ENCODE measurements at places on chromosomes 16 and 17.

GRCh38 chr17:59372138-59372751 is 40.8 kb downstream of the YPEL2 start:
- DNase-seq: no peak

DNA sequence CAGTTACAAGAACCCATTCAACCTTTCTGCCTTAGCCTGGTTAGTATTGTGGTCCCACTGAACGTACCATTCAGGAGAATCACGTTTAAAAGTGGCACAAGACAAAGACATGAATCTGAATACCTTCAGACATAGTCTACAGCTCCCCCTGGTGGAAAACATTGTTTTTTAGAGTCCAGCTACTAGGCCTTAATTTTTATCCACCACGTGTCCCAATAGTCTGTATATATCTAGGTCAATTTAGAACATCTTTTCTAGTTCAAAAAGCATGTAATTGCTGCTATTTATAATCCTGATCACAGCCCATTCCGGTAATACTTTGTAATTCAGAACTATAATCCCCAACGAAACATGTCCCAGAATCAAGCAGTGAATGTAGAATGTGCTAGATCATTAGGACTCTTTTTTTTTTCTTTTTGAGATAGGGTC is 13.7 kb upstream of the GUCY2D start:
- DNase-seq: peak; percentile 61

DNA sequence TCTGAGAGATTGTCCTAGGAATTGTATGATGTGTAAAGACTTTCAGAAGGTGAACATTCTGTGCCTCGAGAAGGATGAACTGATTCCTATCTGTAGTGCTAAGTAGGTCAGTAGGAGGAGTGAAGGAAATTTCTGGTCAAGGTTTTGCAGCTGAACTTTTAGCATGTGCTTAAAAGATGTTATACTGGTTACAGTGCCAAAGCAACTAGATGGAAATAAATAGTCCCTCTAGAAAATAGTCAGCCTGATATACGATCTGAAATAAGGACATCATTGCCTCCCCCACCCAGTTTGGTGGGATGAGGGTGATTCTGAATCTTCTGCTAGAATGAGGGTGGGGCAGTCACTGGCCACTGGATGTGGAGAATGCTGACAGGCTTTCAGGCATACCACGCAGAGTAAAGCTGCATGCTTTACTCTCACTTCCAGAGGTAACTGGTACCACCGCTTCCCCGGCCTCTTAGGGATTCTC is 57.2 kb upstream of the VPS4A start:
- no peak for DNase-seq

- DNase-seq: no peak
Observed at GRCh38 chr17:68526548-68526947, 14.3 kb downstream of the PRKAR1A start.

- DNase-seq: no peak
Observed at GRCh38 chr17:82913304-82914043, 73.7 kb upstream of the ZNF750 start.

DNA sequence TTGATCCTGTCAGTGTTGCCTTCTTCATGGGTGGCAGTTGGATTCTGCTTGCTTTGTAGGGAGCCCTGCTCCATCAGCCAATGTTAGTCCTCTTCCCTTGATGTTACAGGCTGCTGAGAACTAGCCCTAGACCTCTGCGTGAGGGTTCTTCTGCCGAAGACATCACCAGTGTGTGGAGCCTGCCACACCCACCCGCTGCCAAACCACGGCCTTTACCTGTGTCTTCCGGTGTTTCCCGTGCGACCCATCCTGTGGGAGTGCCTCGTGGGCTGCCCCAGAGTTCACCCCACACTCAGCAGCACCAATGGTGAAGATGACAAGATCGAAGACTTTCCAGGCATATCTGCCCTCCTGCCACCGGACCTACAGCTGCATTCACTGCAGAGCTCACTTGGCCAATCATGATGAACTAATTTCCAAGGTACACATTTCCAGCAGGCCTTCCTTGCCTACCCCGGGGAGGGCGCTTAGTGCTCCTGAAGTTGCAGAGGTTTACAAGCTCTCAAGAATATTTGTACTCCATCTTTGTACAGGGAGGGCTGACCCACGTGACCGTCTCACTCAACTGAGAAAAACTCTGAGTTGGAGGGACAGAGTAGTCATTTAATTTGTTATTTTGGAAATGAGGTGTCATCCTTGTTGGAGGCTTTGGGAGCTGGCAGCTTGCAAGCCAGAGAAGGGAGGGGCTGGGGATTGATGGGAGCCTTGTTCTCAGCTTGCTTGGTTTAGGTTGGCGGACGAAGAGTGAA is 21.8 kb downstream of the YPEL2 start:
- no peak for DNase-seq

GRCh38 chr17:71402661-71403141 is 718.1 kb upstream of the SOX9 start:
- no peak for DNase-seq

GRCh38 chr17:8060274-8060673 is 21.4 kb downstream of the ALOX15B start:
- DNase-seq: peak; percentile 67

DNA sequence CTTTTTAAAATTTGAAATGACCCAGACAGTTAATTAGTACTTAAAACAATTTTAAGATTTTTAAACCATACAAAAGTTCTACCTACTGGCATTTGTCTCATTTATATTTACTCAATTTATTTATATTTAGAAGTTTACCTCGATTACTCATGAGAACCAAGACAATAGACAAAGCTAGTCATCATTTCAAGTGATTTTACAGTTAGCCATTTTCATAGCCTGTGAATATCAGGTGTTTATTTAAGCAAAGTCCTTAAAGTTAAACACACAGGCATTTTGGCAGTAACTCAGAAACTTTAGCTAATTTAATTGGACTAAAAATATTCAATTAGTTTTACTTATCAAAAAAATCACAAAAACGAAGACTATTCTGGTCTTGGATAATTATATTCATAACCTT is 101.6 kb upstream of the KIF2B start:
- DNase-seq: no peak

DNA sequence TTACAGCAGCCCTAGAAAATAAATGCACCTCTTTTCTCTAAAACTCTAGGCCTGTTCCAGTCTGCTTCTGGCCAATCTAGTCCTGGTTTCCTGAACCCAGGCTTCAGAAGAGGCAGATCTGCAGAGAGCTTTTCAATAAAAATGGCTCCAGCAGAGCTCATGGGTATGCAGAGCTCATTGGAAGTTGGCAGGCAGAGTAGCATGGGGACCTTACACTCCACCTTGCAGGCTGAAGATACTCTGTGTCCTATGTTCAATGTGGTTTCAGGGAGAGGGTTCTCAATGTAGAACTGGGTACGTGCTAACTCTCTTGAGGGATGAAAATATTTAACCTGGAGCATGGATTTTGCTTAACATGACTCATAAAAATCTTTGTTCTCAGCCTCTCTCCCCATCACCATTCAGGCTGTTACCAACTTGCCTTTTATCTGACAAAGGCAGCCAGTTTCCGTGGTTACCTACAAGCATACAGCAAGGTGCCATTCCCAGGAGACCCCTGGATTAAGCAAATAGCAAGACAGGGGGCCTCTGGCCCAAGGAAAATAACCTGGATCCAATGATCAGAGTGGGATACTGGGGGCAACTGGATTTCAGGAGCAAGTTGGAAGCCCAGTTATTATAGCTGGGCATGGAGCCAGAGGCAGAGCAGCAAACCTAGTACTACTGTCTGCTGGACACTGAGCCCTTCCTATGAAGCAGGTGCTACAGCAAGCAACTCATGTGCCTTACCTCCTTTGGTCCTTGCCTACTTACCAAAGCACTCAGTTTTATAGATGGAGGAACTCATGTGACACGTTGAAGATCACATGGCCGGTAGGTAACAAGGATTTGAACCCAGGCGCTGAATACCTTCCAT is 98.2 kb upstream of the DHX40 start:
- no peak for DNase-seq

DNA sequence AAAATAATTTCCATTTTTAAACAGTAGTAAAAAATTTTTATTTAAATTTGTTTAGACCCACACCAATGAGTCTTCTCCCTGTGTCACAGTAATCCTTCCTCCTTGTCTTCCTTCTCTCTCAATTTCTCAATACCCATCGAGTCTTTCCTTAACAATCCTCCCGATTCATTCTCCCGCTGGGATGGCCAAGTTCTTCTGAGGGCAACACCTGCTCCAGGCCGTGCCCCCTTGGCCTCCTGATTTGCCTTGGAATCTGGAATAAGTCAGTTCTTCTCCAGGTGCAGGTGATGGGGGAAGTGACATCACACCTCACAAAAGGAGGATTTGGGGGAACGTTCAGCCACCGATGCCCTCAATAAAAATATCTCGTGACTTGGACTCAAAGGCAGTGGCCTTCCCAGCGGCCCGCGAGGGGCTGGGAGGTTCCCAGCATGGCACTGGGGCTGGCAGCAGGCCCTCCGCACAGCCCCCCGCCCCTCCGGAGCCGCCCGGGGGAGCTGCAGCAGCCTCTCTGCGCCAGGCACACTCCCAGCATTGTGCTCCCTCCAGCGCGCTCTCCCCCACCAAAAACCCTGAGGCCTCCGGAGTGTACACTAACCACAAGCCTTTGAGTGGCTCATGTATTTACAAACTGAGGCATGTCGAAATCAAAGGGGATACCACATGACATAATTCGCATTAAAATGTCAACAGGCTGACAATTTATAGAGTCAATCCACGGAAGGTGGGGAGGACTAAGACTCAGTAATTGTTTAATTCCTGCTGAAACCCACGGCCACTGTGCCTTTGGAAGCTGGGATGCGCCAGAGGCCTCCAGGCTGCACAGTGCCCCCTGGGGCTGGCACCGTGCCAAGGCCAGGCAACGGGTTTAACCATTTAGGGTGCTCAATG is 120.5 kb downstream of the ZFHX3 start:
- no peak for DNase-seq

GRCh38 chr17:73042809-73043685 is 49.4 kb downstream of the SLC39A11 start:
- no peak for DNase-seq

DNA sequence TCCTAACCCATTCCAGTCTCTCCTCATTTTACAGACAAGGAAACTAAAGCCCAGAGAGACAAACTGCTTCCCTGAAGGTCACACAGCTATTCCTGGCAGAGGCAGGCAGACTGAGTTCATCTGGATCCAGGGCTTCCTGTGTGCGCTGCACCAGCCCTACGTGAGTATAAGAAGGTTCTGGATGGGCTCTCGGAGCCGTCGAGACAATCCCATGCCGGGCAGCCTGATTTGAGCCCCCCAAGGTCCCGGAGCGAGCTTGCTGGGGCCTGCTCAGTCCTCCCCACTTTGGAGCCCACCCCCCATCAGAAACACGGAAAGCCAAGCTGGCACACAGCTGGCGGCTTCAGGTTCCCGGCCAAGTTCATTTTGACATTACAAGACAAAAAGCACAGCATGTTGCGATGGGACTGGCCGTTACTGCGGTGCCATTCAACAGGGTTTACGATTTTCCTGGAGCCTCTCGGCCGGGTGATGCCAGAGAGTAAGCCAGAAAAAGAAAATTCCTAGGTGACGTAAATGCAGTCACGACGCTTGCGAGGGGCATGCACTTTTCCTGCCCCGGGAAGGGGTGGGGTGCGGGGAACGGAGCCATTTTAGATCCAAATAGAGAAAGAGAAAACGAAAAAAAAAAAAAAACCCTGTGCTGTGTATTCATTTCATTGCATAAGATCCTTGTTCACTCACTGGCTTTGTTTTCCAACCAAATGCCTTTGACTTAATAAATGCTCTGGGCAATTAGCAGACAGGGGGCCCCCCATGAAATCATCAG is 167.1 kb upstream of the FOXF1 start:
- no peak for DNase-seq

DNA sequence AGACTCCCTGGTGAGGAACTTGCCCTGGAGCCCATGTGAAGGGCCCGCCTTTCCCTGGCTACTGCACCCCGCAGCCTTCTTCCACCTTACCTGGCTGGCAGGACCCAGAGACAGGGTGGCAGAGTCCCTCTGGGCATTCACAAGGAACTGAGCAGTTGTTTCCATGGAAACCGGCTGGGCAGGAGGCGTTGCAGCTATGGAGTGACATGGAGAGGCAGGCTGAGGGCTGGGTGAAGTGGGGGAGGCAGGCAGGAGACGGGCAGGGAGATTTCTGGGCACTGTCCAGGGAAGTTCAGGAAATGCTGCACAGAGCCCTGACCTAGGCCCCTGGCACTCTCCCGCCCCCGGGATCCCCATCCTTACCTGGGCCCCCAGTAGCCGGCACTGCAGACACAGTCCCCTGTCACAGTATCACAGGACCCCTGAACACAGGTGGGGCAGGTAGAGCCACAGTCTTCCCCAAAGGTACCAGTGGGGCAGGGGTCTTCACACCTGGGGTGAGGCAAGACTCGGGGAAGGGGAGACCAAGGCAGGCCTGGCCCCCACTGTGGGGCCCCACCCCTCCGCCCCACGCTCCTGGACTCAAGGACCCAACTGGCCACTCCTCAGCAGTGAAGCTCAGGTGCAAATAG is 5.9 kb downstream of the SCARF1 start:
- no peak for DNase-seq

All from stimulated activated CD4-positive, alpha-beta T cell treated with anti-CD3 and anti-CD28 coated beads, Interleukin-2, amount 100 ng/mL, for 24 hours (primary cell).